SW480 (cell line): ENCODE measurements at places on chromosomes 4 and X.
A peak's percentile ranks its signal among the peaks of the same experiment; 100 is the strongest.

- DNase-seq, result no peak
These were observed 37.5 kb downstream of the PGRMC1 start for GRCh38 chrX:119273420-119274192.

GRCh38 chrX:101385795-101386541 is at the start of gene BTK:
Gene BTK, minus strand, starts transcription at chrX:101386191. Its CDS starts 10,907 bp downstream, at chrX:101375284.
- no peak for DNase-seq

DNA sequence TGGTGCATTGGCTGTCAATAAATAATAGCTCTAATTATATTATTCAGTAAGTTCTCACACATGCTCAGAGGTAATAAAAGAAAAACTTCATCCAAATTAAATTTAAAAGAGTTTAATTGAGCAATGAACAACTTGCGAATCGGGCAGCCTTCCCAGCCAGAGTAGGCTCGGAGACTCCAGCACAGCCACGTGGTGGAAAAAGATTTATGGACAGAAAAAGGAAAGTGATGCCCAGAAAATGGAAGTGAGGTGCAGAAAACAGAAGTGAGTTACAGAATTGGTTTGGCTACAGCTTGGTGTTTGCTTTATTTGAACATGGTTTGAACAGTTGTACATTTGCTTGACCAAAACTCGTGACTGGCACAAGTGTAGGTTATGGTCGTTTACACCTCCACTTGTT is 13.6 kb upstream of the BOD1L1 start:
- DNase-seq, result no peak

DNA sequence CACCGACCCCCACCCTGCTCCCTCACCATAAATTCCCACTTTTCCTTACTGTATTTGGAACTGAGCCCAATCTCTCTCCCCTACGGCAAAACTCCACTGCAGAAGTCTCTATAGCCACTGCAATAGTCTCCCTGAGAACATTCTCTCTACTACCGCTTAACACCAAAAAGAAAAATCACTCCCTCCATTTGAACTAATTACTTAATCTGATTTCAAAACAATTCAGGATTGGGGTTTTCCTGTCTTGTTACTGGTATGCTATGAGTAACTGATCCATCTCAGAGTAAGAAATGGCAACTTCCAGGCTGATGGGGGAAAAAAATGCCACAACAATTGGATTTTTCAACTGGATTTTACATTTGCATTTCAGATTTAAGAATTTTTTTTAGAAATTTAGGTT is 5.8 kb downstream of the PAPSS1 start:
- no peak for DNase-seq

DNA sequence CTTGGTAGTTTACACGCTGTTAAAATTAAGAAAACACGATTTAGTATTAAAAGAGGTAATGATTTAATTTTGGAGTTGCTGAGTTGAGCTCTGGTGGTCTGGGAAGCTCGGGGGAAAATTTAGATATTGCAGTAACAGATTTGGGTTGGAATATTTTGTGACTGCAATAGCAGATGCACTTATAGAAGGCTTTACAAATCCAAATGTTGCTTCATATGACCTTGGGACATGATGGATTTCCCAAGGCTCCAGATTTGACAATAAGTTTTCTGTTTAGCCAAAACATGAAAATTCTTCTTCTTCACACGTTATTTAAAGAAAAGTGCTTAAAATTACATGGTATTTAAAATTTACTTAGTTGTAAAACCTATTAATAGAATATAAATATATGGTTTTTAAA is 302.0 kb downstream of the SPRY1 start:
- no peak for DNase-seq

- peak; percentile 78 for DNase-seq
These were observed 119.7 kb downstream of the NFKB1 start for GRCh38 chr4:102620697-102621497.

GRCh38 chr4:70868778-70869177 is 29.1 kb upstream of the GRSF1 start:
- DNase-seq, result no peak

DNA sequence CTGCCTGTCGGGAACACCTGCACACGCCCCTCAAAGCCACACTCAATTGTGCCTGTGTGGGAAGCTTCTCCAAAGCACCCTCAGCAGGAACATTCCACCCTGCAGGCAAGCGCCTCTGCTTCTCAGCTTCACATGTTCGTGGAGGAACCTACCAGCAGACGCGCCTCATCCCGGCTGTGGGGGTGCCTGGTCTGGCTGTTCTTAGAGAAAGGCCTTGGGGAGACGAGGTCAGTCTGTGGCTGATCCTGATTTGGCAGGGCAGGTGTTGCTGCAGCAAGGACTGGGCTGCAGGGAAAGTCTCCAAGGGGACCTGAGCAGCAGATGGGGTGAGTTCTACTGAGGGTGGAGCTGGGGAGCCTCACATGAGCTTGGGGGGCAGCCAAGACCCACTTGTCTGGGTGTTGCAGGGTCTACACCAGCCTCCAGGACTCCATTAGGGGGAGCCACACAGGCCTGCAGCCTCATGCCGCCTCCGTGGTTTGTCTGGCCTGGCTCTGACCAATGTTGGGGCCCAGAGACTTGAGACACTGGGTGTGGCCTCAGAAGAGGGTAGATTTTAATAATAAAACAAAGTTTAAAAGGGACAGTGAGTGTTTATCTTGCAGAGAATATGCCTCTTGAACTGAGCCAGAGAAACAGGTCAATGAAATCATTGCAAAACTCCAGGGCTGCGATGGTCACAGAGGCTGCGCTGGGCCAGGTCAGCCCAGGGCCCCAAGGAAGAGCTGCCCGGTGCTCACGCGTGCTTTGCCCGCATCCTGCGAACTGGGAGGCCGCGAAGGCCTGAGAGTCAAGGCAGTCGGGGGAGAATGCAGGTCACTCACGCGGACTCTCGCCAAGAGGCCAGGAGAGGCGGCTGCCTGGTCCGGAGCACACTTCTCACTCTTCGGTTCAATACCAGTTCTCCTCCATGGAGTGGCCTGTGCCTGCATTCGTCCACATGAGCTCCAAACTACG is 21.1 kb downstream of the RNF212 start:
- no peak for DNase-seq

DNA sequence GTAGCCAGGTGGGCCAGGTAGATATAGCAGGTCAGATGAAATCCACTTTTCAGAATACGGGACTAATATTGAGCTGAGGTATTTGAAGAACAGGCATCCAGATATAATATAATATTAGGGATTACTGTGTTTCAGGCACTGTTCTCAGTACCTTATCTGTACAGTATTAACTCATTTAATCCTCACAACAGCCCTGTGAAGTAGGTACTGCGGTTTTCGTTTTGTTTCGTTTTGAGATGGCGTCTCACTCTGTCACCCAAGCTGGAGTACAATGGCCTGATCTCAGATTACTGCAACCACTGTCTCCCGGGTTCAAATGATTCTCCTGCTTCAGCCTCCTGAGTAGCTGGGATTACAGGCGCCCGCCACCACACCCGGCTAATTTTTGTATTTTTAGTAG is 129.6 kb downstream of the IL1RAPL2 start:
- DNase-seq, result no peak

DNA sequence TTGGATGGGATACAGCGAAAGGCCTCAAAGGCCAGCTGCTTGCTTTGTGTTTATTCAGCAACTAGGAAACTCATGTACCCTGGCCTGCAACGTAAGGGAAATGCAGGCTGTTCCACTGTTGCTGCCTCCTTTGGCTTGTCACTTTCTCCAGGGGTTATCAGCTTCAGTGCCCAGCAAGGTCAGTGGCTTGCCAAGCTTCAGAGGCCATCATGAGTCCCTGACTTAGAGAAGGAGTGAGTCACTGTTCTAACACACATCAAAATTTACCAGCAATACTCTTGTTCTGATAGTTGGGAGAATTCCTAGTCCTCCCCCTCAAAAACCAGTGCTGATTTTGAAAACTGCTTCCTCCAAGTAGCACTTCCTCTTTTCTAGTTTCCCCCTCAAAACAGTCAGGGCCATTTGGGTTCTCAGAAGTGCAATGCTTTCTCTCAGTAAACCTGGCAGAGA is 250.8 kb downstream of the ARHGAP24 start:
- no peak for DNase-seq

DNA sequence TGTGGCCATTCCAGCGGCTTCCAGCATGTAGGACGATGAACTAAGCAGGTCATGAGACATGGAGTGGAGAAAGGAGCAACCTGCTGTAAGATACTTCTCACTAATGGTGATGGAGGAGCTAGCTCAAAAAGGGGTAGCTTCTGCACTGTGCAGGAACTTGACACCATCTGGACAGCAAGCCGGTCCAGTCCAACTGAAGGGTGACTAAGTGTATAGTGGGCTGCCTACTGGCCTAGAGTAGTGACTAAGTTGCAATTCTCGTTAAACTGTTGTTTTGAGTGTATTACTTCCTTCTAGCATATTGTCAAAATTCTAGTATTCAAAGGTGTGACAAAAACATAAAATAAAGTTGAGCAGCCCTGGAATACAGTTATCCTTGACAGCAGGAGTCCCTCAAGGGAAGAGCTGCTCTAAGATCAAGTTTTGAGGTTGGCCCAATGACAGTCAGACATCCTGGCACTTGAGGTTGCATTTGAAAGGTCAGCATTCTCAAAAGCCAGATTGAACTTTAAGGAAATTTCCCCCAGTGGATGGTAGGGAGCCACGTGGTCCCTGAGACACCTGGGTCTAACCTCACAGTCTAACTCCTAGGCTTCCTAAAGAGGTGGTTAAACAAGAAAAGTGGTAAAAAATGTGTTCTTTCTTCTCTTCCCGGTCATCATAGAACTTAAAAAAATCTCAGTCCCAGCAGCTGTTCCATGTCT is 8.0 kb downstream of the CETN2 start:
- no peak for DNase-seq

- DNase-seq, result no peak
These were observed 32.7 kb downstream of the NFKB1 start for GRCh38 chr4:102533904-102534303.

DNA sequence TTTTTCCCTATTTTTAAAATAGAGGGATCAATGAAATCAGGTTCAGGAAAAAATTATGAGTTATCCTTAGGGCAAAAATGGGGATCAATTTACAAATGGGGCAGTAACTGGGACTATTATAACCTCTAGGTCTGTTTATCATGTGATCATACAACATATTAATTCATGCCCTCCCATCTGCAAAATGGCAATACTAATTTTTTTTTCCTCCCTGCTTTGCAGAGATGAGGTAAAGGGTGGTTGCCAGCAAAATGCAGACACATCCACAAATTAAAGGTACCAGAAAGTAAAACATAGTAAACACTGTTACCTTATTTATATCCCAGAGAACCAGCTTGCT is 467 bp downstream of the HSD17B11 start:
- peak; percentile 34 for DNase-seq

GRCh38 chr4:174865418-174865985 is 36.5 kb upstream of the GLRA3 start:
- no peak for DNase-seq

DNA sequence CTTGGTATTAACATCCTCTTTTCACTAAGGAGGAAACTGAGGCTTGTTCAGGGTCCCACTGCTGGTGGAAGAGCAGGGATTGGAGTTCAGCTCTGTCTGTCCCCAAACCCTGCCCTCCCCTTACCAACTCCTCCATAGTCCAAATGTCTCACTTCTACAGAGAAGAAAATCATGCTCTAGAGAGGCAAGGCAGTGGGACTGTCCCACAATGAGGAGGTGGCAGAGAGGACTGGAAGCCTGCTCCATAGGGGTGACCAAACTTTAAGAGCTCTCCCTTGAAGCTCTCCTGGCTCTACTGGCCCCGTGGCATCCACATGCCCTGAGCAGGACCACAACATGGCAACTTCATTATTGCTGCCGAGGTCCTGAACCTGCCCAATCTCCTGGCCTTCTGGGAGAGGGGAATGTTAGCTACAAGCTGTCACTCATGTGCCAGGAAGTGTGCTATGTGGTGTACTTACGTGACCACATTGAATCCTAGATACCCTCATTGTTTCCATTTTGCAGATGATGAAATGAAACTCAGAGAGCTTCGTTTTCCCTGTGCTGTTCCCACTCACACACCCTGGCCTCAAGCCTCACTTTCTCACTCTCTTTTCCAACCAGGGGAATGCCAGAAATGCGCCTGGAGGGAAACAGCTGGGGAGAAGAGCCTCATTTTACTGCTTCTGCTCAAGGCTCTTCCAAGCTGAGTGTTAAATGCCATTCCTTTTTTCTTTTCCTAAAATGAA is 71.5 kb downstream of the ANAPC4 start:
- no peak for DNase-seq

- DNase-seq, result no peak
These were observed 114.4 kb downstream of the PSAPL1 start for GRCh38 chr4:7320206-7320797.

DNA sequence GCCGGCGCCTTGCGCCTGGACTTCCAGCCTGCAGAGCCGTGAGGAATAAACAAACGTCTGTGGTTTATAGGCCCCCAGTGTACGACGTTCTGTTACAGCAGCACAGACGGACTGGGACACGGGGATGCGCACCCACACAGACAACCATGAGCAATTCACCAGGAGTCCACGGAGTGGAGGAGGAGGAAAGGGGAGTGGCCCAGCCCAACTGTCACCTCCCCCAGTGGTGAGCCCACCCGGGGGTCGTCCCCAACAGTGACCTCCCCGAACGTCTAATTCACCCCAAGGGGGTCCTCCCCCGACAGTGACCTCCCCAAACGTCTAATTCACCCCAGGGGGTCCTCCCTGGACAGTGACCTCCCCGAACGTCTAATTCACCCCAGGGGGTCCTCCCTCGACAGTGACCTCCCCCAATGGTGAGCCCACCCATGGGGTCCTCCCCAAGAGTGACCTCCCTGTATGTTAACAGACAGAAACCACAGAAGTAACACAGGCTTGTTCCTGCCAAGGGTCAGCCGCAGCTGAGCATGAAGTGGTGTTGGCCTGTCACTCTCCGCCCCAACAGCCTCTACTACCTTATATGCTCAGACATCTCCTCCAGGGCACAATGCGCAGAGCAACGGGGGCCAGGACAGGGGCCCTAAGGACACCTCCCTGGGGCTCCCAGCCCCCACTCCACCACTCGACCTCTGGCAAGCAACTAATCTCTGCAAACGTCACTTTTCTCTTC is 6.2 kb downstream of the GAK start:
- DNase-seq, result no peak

DNA sequence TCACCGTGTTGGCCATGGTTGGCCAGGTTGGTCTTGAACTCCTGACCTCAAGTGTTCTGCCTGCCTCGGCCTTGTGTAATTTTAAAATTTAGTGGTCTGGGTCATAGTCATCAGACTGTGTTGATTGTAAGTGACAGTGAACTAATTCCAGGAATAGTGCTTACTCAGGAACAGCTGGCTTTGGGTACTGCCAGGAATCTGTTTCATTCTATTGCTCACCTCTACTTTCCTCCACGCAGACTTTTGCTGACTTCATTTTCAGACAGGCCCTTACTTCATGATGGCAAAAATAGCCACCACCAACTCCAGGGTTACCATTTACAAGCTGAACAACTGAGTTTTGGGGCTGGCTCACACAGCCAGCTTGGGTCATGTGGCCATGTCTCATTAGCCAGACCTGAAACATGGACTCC is 54.6 kb downstream of the FNIP2 start:
- no peak for DNase-seq

- no peak for DNase-seq
These were observed 4.0 kb upstream of the NEUROG2 start for GRCh38 chr4:112519689-112520597.
